Thoracic aorta (tissue), 2 donors: ENCODE measurements at places on chromosomes 11 and 22. TPM values are rescaled to one million over a fixed set of nuclear protein-coding genes. Genes with fewer than 3 reads are reported as not detected.

GRCh38 chr11:30404136-30404535 is 81.2 kb downstream of the ARL14EP start:
- no peaks in the 10 kb centered on the region for H3K27me3 ChIP-seq
- no peaks in the 10 kb centered on the region for H3K4me1 ChIP-seq
- no peak for DNase-seq
- no peaks in the 10 kb centered on the region for H3K36me3 ChIP-seq

DNA sequence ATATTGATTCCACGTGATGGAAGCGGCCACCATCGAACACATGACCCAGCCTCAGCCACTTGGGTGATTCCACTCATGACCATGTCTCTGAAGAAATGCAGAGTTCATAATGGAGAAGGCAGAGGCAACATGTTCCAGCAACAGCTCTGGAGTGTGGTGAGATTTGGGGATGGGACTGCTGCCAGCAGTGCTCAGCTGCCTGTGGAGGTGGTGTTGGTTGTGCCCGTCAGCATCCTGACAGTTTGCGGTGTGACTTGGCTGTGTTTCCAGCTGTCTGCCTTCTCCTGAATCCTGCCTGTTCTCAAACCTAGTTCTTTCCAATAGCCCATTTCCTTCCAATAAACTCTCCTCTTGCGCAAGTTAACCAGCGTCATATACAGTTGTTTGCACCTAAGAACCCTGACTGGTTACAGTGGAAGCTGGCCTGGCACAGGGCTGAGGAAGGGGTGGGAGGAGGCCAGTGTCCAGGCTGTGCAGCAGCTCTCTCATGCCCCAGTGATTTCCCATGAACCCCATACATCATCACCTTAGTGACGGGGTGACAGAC is 22.0 kb upstream of the OR8B8 start:
- DNase-seq = no peak
- H3K4me1 ChIP-seq = no peaks in the 10 kb centered on the region
- H3K4me3 ChIP-seq = no peak overlapping the region
- H3K36me3 ChIP-seq = no peaks in the 10 kb centered on the region

DNA sequence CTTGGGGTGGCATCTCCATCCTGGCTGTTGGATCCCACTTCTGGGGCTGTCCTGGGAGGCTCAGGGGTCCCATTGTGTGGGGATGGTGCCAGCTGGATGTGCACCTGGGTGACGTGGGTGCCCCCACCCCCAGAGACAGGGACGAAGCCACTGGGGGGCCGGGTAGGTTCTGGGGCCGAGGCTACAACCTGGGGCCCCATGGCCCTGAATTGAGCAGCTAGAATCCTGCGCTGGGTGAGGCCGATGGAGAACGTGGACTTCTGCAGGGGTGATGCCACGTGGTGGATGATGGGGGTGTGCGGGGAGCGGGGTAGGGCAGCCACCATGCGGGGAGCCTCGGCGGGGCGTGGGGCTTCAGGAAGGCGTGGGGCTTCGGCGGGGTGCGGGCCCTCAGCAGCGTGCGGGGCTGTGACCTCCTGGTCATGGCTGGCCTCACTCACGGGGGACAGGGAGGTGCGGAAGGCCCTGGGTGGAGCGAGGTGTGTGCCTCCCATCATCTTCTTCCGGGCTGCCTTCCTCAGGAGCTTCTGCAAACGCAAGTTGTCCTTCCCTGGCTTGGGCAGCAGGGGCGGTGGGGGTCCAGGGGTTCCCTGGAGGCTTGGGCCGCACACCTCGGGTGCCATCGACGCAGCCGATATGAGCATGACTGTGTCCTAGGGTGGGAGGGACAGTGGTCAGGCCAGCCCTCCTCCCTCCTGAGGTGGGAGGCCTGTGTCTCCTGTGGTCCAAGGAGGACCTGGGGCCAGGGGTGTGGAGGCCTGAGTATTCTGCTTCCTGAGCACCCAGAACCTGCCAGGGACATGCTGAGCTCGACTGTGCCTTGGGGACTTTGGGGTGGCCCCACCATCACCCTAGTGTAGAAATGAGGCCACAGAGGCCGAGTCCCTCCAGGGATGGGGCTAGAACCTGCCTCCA is 1.5 kb downstream of the PRR33 start:
- peaks cover 5% of the 10 kb centered on the region for H3K36me3 ChIP-seq
- no peak overlapping the region for H3K27ac ChIP-seq
- H3K4me3 ChIP-seq = no peak overlapping the region
- no peak for DNase-seq

GRCh38 chr22:48870436-48870835 is 957.2 kb downstream of the BRD1 start:
- H3K4me3 ChIP-seq = no peak overlapping the region
- H3K27ac ChIP-seq = no peak overlapping the region
- DNase-seq = no peak
- no peaks in the 10 kb centered on the region for H3K36me3 ChIP-seq
- H3K27me3 ChIP-seq = no peaks in the 10 kb centered on the region

DNA sequence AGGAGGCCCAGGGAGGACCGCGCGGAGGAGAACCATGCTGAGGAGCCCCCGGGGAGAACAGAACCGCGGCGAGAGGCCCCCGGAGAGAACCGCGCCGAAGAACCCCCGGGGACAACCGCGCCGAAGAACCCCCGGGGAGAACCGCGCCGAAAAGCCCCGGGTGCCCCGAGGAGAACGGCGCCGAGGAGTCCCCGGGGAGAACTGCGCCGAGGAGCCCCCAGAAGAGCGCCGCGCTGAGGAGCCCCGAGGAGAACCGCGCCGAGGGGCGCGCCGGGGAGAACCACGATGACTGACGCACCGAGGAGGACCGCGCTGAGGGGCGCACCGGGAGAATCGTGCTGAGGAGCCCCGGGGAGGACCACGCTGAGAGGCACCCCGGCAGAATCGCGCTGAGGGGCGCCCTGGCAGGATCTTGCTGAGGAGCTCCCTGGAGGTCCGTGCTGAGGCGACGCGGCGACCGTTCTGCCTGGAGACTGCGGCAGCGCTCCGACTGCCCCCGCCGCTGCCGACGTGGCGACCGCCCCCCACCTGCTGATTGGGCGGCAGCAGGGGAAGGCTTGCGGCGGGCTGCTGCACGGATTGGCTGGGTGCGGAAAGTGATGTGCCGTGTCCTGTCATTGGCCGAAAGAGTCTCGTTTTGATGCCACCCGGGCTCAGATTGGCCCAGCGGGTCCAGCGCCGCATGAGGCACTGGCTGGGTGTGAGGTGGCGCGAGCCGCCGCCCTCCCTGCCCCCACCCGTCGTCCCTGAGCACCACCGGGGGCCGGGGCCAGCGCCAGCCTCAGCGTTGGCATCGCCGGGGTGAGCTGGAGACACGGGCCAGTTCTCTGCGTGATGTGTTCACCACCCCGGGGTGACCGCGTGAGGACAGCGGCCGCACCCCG is at the start of gene KCNQ1OT1:
Gene KCNQ1OT1, minus strand, starts transcription at position 464 of the 884 bp plus-strand sequence.
- H3K27ac ChIP-seq = peak within 1 kb of the TSS; percentile 89
- peak; percentile 51 for DNase-seq
- H3K4me3 ChIP-seq = peak within 1 kb of the TSS; percentile 83
- no peaks in the 10 kb centered on the region for H3K36me3 ChIP-seq
- peaks cover 19% of the 10 kb centered on the region for H3K4me1 ChIP-seq

DNA sequence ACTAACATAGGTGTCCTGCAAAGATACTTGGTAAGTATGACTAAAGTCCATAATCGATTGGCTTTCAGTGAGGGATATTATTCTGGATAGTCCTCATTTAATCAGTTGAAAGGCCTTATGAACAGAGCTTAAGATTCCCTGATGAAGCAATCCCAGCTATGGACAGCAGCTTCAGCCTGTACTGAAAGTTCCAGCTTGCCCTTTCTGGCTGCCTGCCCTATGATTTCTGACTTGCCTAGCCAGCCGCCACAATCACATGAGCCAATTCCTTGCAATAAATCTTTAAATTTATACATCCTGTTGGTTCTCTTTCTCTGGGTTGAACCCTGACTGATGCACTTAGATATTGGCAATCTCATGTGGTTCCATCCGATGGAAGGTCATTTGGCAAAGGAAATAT is 759.0 kb upstream of the API5 start:
- H3K27ac ChIP-seq = no peak overlapping the region
- H3K4me3 ChIP-seq = no peak overlapping the region
- no peaks in the 10 kb centered on the region for H3K36me3 ChIP-seq
- DNase-seq = no peak
- no peaks in the 10 kb centered on the region for H3K27me3 ChIP-seq

DNA sequence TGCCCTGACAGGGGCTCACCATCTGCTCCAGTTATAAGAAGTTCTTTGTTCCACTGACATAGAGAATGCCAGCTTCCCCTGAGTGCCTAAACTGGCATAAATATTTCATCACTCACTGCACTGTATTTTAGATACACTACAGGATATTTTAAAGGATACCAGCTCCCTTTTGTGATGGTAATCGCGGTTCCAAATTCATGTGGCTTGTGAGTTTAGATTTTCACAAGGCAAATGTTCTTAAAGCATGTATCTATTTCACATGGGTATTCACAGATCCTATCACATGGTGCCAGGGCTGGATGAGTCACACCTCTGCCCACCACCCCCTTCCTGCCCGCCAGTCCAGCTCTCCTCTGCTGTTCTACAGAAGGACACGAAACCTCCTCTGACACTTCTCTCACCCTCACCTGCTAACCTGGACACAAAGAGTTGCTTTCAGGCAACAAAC is 105.5 kb downstream of the KCNC1 start:
- H3K36me3 ChIP-seq = no peaks in the 10 kb centered on the region
- no peaks in the 10 kb centered on the region for H3K27me3 ChIP-seq

DNA sequence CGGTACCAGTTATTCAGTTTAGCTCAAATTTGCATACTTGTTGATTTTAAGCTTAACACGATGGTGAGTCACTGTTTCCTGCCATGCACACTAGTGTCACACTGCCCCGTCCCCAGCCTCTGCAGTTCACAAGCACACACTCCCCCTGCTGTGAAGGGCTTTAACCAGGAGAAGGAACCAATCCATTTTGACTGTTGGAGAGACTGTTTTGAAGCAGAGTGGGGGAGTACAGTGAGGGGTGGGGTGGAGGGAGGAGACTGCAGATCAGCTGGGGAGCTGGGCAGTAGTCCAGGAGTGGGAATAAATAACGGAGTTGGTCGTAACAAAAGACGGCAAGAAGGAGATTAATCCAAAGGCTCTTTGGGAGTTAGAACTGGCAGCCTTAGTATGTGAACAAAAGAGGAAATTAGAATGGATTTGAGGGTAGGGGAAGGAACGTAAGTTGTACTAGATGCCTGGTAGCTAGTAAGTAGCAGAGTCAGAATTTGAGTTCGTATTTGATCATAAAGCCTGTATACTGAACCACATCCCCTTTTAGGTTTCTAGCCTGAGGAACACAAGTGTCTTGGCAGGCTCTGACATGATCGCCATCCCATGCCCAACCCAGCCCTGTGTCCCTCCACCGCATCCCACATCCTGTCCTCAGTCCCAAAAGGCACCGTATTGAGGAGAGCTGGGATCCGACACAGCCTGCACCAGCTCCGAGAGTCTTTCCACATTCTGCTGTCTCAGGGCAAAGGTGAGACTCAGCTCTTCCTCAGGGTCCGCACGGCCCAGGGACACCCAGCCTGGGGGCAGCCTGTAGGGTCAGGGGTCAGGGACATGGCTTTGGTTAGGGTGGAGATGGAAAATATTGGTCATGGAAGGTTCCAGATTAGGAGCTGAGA is 862 bp downstream of the TPP1 start:
- peak overlapping the region; percentile 93 for H3K4me3 ChIP-seq
- peaks cover 17% of the 10 kb centered on the region for H3K4me1 ChIP-seq
- H3K27me3 ChIP-seq = no peaks in the 10 kb centered on the region
- peak overlapping the region; percentile 80 for H3K27ac ChIP-seq

- H3K36me3 ChIP-seq = peaks cover under 1% of the 10 kb centered on the region
- no peak overlapping the region for H3K4me3 ChIP-seq
- peak; percentile 41 for DNase-seq
Observed at GRCh38 chr11:12288212-12288930, 89.0 kb upstream of the PARVA start.

DNA sequence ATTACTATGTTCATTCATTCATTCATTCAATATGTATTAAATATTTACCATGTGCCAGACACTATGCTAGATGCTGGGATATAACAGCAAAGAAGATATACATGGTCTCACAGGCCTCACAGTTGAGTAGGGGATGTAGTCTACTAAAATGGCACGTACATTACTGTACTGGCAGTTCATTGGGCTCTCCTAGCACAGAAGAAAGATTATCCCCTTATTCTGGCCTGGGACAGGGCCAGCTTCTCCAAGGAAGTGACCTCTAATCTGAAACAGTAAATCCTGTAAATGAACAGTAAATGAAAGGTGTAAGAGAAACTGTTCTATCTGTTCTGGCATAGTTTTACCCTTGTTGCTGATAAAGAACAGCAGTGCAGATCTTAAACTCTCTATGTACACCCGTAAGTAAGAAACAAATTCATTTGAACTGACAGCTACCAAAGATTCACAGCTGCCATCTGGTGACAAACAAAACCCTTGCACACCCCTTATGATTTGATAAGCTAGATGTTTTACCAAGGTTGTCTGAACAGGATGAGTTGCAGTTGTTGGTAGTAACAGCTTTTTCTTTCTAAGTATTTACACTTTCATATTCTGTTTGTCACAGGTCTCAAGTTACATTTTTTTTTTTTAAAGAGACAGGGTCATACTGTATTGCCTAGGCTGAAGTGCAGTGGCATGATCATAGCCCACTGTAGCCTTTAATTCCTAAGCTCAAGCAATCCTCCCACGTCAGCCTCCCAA is 263.1 kb downstream of the TMEM135 start:
- no peaks in the 10 kb centered on the region for H3K27me3 ChIP-seq
- H3K27ac ChIP-seq = no peak overlapping the region

DNA sequence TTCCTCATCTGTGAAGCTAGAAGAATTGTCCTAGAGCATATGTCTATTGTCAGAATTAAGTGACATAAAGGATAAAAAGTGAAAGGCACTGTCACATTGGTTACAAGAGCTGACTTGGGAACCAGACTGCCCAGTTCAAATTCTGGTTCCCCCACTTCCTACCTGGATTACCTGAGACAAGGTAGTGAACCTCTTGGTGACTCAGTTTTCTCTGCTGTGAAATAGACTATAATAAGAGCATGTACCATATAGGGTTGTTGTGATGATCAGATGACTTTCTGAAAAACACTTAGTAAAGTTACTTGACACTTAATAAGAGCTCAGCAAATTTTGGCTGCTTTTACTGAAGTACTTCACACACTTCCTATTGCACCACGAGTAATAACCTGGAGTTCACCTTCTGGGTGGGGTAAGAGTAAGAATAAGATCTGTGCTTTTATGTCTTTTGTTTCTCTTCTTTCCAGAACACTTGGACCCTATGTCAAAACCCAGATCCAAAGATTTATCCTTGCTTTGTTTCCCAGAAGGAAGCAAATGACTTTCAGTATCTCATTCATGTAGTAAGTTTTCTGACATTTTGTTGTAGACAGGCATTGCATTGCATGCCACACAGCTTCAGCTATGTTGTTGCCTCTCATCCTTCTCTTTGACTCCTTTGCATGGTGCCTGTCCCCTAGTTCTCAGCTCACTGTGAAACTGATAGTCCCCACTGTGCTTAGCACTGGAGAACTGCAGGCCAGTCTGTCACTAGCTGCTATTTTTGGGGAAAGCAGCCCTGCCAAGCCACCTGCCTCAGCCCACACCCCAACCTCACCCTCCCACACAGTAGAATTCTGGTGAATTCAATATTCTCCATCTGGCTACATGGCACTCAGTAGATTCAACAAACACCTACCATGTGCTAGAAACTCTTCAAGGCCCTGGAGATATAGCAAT is 121.8 kb upstream of the POU2AF2 start:
- no peaks in the 10 kb centered on the region for H3K36me3 ChIP-seq
- H3K27ac ChIP-seq = no peak overlapping the region
- H3K27me3 ChIP-seq = no peaks in the 10 kb centered on the region
- DNase-seq = no peak

SLC7A4 gene
- total RNA-seq = not detected

UNC93B1 gene
- total RNA-seq = 72.4 TPM

UBASH3B gene
- total RNA-seq = 6.1 TPM

SMIM35 gene
- not detected for total RNA-seq
